ENCODE measurements at places on chromosomes 4 and X. TPM values are rescaled to one million over a fixed set of nuclear protein-coding genes. Genes with fewer than 3 reads are reported as not detected.

Gene FRAS1
- total RNA-seq, result under 0.01 TPM

Gene SPIN2A
- total RNA-seq, result 0.18 TPM

Gene SLIT2
- total RNA-seq, result 13.6 TPM

Gene SORBS2
- total RNA-seq, result under 0.01 TPM

Gene MUC7
- not detected for total RNA-seq

Gene PCDH18
- total RNA-seq, result 108 TPM

Gene GAGE12E
- total RNA-seq, result not detected

- no peaks in the 10 kb centered on the region for H3K27me3 ChIP-seq
- DNase-seq, result no peak
- no peaks in the 10 kb centered on the region for H3K36me3 ChIP-seq
- no peak overlapping the region for H3K27ac ChIP-seq
Measured at GRCh38 chrX:135432453-135432852, 10.7 kb downstream of the SMIM10L2A start.

GRCh38 chr4:722169-722725 lies 16.6 kb downstream of the PCGF3 start:
- H3K4me1 ChIP-seq, result peaks cover 15% of the 10 kb centered on the region
- no peak overlapping the region for H3K4me3 ChIP-seq
- DNase-seq, result no peak
- H3K27me3 ChIP-seq, result no peaks in the 10 kb centered on the region

GRCh38 chr4:183097231-183098018 lies 1.6 kb upstream of the WWC2 start:
- no peaks in the 10 kb centered on the region for H3K27me3 ChIP-seq
- no peaks in the 10 kb centered on the region for H3K36me3 ChIP-seq
- H3K27ac ChIP-seq, result peak overlapping the region; percentile 92
- no peak overlapping the region for H3K4me3 ChIP-seq
- H3K4me1 ChIP-seq, result peaks cover 2% of the 10 kb centered on the region

GRCh38 chr4:145341381-145341780 lies 140.3 kb upstream of the SMAD1 start:
- H3K27me3 ChIP-seq, result no peaks in the 10 kb centered on the region
- DNase-seq, result no peak
- no peak overlapping the region for H3K4me3 ChIP-seq
- H3K4me1 ChIP-seq, result no peaks in the 10 kb centered on the region

DNA sequence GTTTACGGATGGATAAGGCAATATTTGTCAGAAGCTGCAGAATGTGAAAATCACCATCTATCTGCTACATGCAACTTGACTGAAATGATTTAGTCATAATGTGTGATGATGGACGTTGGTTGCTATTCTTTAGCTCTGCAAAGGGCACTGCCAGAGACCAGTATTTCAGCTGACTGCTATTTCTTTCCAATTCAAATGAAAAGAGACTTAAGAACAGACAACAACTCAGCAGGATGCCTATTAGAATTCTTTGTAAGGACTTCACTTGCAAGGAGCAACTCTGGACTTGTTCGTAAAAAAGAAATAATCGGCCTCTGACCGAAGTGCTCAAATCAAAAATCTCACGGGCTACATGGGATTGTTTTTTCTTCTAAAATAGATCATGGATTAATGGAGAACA lies 262.7 kb downstream of the DHX15 start:
- H3K27ac ChIP-seq, result no peak overlapping the region
- no peak overlapping the region for H3K4me3 ChIP-seq
- DNase-seq, result no peak
- no peaks in the 10 kb centered on the region for H3K36me3 ChIP-seq
- peaks cover 6% of the 10 kb centered on the region for H3K4me1 ChIP-seq

DNA sequence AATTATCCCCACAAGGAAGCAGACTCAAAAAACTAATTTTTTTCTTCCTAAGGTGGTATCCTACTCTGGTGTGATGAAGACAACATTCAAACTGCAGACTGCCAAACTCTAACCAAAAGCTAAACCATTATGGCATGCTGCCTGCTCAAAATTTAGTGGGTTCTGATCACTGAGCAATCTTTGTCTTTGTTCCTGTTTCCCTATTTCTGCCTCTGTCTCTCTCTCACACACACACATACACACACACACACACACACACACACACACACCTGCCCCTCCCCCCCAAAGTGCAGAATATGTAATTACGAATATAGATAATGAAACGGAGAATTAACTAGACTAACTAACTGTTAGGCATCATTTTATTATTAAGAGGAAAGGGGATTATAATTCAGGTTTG lies 1278.6 kb downstream of the PCDH7 start:
- H3K36me3 ChIP-seq, result no peaks in the 10 kb centered on the region
- H3K27ac ChIP-seq, result no peak overlapping the region
- no peaks in the 10 kb centered on the region for H3K27me3 ChIP-seq
- no peaks in the 10 kb centered on the region for H3K4me1 ChIP-seq
- no peak overlapping the region for H3K4me3 ChIP-seq

- no peaks in the 10 kb centered on the region for H3K36me3 ChIP-seq
- no peaks in the 10 kb centered on the region for H3K27me3 ChIP-seq
- no peak overlapping the region for H3K4me3 ChIP-seq
- no peak for DNase-seq
- H3K4me1 ChIP-seq, result no peaks in the 10 kb centered on the region
Measured at GRCh38 chrX:132146456-132146855, 18.6 kb upstream of the FRMD7 start.

DNA sequence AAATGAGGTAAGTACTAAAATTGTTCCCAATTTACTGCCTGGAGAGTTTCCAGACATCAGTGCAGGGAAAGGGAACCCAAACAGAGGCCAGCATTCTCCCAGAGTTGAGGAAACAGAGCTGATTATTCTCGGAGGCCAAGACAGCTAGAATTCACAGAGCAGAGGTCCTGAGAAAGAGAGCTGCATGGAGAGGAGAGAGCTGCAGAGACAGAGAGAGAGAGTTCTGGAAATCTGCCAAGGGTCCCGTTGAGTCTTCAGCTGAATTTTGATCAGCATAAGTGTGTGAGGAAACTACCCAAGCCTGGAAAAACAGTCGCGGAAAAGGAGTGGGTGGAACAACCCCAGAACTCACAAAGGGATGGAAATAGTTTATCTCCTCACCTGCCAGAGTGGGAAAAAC lies 43.8 kb upstream of the GPR173 start:
- H3K36me3 ChIP-seq, result no peaks in the 10 kb centered on the region
- H3K4me1 ChIP-seq, result no peaks in the 10 kb centered on the region
- H3K27ac ChIP-seq, result no peak overlapping the region
- H3K4me3 ChIP-seq, result no peak overlapping the region

- peak overlapping the region; percentile 8 for H3K4me3 ChIP-seq
- peak; percentile 86 for DNase-seq
- no peaks in the 10 kb centered on the region for H3K27me3 ChIP-seq
- no peak overlapping the region for H3K27ac ChIP-seq
- H3K36me3 ChIP-seq, result peaks cover 32% of the 10 kb centered on the region
Measured at GRCh38 chr4:41258783-41259182, 2.1 kb downstream of the UCHL1 start.

- no peaks in the 10 kb centered on the region for H3K36me3 ChIP-seq
- no peak overlapping the region for H3K4me3 ChIP-seq
- peaks cover 12% of the 10 kb centered on the region for H3K4me1 ChIP-seq
- no peaks in the 10 kb centered on the region for H3K27me3 ChIP-seq
- no peak overlapping the region for H3K27ac ChIP-seq
Measured at GRCh38 chr4:13994016-13994415, 366.5 kb upstream of the BOD1L1 start.

GRCh38 chrX:63013549-63013948 lies 337.6 kb downstream of the SPIN4 start:
- no peaks in the 10 kb centered on the region for H3K27me3 ChIP-seq
- H3K4me3 ChIP-seq, result no peak overlapping the region
- DNase-seq, result no peak
- no peak overlapping the region for H3K27ac ChIP-seq
- H3K36me3 ChIP-seq, result no peaks in the 10 kb centered on the region

All from IMR-90 (cell line).